ENCODE measurements at places on chromosomes 4 and X.

DNA sequence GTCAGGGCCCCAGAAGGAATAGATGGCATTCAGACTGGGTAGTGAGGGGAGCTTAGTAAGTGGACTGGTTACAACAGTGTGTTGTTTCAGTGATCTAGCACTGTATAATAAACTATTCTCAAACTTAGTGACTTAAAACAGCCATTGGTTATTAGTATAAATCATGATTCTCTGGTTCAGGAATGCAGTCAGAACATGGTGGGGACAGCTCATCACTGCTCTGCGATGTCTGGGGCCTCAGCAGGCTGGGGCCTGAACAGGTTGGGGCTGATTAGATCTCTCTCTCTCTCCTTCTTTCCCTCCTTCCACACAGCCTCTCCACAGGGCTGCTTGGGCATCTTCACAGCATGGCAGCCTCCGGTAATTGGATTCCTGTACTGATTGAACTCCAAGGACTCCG lies 160.4 kb downstream of the GATB start:
- no peak for DNase-seq

GRCh38 chr4:130257271-130257670 lies 1161.3 kb downstream of the C4orf33 start:
- no peak for DNase-seq

DNA sequence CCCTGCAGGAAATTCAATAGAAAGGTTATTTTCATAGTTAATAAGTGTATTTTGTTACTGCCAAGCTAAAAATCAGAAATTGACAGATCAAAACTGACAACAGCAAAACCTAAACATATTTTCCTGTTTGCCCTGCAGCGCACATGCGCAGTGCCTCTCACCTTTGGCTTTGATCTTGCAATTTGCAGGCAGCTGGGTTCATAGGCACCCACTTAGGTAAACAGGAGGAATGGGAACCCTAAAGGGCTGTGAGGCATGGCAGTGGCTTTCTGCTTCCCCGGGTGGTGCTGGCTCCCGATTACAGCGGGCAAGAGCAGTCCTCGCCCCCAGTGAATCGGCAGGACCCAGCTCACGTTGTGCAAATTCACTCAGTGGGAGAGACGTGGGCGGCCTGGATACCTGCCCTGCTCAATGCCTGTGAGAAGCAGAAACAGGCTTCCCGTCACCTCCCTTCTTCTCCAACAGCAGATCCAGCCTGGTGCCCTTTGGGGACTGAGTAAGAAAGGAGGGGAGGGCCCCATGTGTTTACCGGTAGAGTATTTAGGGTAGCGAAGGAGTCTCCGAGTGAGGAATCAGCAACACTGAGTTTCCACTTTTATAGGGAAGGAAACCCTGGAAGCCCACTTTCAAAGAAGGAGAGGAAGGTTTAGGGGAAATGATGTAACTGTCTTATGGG lies 25.7 kb downstream of the CCKAR start:
- no peak for DNase-seq

- DNase-seq = no peak
These were observed 182.1 kb upstream of the SMIM31 start for GRCh38 chr4:164571593-164572390.

DNA sequence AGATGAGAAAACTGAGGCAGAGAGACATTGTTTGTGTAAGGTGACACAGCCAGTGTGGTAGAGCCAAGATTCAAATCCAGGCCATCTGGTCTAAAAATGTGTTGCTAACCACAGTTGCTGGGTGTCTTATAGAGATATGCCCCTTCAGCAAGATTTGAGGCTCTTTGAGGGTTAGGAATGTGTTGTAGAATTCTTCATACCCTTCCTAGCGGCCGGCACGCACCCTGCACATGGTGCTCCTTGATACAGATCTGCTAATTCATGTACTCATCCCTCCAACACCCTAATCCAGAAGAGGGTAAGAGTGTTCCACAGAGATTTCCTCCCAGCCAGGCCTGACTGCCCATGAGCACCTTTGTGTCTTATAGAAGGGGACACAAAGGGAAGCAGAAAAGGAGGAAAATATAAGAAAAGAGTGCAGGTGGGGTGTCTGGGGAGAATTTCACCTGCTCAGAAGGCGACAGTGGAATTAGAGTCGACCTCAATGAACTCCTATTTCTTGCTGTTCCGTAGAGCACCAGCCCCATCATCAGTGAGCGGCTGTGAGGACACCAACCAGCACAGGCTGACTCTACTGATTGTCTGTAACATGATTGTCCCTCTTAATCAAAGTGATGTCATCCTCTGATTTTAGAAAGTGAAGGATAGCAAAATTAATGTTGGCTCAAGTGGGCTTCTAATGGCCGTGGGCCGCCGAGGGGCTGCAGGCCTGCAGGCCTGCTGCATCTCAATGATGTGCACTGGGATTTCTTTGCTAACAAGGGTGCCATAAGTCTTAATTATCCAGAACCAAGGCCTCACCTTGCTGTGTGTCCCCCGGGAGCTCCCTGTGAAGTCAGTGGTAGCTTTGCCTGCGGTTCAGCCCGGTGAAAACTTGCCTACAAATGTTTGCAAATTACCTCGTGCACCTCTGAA lies 24.2 kb upstream of the SMIM20 start:
- DNase-seq = no peak

DNA sequence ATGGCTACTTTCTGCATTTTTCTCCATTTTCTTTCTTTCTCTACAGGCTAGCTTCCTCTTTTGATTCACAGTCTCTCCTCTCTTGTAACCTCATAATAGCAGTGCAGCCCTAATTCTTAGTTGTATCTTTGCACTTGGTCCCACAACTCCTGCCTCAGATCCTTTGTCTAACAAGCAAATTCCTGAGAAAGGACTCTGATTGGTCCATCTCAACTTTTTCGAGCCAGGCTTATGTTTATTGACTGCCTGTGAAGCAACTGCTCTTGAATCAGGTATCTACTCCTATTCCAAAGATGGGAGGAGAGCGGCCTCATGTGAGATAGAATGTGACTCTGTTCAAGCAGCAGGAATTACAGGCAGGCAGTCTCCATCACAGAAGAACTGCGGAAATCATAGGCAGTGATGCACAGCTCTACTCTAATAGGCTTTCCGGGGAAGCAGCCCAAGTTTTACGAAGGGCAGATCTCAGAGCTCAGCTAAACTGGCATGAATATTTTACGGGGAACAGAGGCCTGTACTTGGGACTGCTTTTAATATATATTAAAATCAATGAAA lies 123.5 kb downstream of the GABRB1 start:
- no peak for DNase-seq
